ENCODE measurements at places on chromosomes 7 and 10.
A peak's percentile ranks its signal among the peaks of the same experiment; 100 is the strongest.

DNA sequence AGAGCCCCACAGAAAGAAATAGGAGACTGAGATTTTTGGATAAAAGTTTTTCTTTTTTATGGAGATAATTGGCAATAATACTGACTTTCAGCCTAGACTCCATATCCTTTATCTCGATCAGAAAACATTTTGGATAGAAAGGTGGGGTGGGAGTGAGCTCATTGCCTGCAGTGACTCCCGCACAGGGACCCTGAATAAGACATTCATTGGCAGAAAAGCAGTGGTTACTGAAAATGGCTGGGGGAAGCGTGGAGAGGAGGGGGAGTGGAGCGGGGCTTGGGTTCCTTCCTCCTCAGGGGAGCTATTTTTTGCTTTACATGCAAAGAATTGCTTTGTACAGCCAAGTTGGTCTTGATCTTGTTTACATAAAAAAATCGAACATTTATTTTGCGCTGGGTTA, 90.4 kb upstream of the BMPER start:
- no peak for DNase-seq

DNA sequence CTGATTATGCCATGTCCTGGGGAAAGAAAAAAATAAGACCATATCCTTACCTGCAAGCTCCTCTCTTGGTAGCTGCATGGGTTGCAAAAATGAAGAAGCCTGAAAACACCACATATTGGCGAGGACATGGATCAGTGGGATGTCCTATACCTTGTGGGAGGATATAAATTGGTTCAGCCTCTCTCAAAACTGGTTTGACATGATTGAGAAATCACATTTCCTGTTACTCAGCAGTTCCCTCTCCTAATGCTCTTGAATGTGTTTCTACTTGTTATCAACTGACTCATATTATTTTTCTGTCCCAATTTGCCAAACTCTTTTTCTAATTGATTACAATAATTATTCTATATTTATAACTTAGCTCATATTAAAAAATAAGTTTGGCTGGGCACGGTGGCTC, 380.2 kb downstream of the EXOC4 start:
- no peak for DNase-seq

GRCh38 chr10:28400176-28400575, 97.3 kb upstream of the MPP7 start:
- no peak for DNase-seq

DNA sequence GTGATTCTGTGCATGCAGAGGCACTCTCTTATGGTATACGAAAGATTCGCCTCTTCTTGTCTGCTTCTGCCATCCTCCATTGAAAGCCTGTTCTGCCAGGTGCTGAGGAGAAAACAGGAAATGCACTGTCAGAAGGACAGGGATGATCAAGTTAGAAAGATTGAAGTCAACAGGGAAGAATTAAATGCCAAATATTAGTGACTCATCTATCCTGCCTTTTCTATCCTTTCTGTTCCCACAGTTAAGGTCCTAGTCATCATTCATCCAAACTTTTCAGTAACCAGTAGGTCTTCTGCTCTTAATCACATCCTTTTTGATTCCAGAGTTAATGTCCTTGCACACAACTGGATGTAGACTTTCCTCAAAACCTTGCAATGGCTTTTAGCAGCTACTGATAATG, 4.8 kb upstream of the ZNF783 start:
- DNase-seq, result no peak

- DNase-seq, result no peak
These were observed 199.5 kb downstream of the REEP3 start for GRCh38 chr10:63720676-63721075.

DNA sequence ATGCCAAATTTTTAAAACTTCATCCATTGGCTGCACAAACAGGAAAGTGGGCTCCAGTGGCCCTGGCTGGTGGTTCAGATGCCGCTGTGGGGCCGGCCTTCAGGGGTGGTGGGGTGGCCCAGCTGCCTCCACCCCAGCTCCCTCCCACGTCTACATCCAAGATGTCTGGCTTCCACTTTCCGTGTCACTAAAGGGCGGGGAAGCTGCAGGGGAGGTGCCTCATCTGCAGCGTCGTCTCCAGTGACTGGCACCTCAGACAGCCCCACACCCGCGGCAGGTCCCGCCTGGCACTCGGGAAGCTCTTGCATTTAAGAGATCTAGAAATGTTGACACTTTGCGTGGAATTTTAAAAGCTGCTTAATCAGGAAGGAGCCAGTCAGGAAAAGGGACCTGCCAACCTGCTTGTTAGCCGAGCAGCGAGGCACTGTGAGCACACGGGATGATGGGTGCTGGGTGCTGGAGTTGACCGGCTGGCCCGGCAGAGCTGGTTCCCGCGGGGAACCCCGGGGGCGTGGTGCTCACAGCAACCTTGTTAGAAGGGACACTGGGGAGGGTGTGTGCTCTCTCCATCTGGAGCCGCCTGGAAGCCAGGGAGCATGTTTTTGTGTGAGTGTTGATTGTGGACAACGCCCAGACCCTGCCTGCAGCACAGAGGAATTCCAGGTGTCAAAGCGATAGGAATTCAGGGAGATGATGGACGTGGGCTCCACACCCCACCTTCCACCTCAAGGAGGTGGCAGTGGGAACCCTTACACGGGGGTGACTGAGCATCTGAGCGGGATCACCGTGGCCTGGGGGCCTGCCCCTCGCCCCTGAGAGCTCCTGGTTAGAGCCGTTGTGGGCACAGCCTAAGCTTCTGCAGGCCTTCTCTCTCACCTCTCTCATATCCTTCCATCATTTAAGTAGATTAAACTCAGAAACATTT, 320.5 kb downstream of the PTPRN2 start:
- DNase-seq, result no peak

GRCh38 chr10:98269435-98269912, 1.5 kb upstream of the LOXL4 start:
- no peak for DNase-seq

DNA sequence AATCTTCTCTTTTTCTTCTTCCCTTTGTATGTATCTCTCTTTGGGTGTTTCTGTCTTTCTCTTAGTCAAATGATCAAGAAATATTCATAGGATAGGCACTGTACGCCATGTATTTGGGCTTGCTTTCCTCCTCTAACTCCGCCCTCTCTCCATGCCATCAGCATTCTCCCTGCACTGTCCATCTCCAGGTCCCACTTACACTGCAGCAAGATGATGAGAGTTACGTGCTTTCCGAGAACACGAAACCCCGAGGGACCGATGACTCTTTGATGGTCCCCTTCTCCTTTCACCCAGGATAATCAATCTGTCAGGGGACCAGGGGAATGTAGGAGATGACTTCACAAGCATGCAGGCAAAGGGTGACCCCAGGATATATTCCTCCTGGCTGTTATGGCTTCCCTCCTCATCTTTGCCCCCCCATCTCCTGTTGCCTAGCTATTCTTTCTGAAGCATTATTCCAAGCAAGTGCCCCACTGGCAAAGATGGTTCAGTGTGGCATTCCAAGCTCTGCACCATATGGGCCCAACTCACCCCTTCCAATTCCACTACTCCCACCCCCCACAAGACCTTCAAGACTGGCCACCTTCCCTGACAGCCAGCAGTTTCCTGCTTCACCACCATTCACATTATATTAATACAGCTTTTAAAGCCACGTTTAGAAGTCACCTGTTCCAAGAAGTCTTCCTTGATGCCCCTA, 40.0 kb downstream of the HIF1AN start:
- DNase-seq, result no peak

- no peak for DNase-seq
These were observed 58.2 kb upstream of the DNAAF5 start for GRCh38 chr7:668139-668931.

DNA sequence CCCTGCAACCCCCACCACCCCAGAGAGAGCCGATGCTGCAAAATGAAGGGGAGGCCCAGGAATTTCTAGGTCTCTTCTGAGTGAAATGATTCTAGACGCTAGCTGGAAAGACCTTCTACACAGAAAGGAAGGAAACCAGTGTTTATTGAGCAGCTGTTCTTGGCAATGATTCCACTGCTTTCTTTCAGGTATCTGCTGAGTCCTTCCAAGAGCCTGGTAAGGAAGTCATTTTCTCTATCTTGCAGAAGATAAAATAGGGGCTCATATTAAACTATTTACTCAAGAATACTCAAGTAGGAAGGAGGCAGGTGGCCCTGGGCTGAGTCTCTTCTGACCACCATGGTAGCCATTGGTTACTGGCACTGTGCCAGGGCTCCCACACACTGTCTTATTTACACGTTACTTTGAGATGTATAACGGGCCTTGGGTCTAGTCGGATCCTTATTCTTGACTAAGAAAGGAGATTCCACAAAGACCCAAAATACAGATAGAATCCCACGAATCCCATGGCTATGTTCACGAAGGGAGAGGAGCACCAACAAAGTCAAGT, 112.1 kb downstream of the GALNT11 start:
- no peak for DNase-seq

DNA sequence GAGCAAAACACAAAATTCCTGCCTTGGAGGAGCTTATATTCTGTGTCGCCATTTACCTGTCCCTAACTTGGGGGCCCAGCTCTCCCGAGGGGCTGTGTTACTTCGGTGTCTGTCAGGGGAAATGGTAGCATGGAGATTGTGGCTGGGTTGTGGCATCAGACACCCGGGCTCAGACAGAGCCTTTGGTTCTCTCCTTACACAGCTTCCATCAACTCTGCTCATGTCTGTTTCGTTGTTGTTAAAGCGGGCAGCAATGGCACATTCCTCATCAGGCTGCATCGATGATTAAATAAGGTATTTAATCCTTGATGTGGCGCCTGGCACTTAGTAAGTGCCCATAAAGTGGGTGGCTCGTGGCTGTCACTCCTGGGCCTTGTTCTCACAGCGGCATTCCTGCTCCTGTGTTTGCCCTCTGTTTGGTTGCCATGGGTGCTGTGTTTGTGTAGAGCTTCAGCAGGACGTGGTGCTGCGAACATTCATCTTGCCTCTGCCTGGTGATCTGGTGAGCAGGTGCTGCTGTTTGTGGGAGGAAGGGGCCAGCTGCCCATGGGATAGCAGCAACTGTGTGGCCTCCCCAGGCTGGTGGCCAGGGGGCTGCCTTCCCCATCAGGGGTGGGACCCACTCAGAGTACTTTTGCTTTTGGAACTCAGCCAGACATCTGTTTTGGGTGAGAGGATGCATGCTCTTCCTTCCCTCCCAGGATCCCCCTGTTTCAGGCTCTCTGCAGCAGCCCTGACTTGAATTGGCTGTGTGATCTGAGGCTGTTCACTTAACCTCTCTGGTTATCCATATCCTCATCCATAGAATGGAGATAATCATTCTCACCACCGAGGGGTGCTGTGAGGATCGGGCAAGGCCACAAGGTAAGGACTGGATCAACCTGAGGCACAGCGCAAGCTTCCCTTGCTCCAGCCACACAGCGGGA, 207.2 kb upstream of the SVIL start:
- no peak for DNase-seq

- DNase-seq, result no peak
These were observed 9.2 kb downstream of the HABP2 start for GRCh38 chr10:113562069-113562468.

GRCh38 chr10:108560488-108560887, 1362.8 kb downstream of the XPNPEP1 start:
- no peak for DNase-seq

- no peak for DNase-seq
These were observed 8.5 kb downstream of the SP8 start for GRCh38 chr7:20778063-20778721.

- DNase-seq, result no peak
These were observed 93.5 kb downstream of the KMT2E start for GRCh38 chr7:105107458-105107857.

GRCh38 chr10:123792248-123792978, 99.2 kb downstream of the CPXM2 start:
- DNase-seq, result no peak

- DNase-seq, result no peak
These were observed 18.2 kb downstream of the GPR141 start for GRCh38 chr7:37701769-37702168.

DNA sequence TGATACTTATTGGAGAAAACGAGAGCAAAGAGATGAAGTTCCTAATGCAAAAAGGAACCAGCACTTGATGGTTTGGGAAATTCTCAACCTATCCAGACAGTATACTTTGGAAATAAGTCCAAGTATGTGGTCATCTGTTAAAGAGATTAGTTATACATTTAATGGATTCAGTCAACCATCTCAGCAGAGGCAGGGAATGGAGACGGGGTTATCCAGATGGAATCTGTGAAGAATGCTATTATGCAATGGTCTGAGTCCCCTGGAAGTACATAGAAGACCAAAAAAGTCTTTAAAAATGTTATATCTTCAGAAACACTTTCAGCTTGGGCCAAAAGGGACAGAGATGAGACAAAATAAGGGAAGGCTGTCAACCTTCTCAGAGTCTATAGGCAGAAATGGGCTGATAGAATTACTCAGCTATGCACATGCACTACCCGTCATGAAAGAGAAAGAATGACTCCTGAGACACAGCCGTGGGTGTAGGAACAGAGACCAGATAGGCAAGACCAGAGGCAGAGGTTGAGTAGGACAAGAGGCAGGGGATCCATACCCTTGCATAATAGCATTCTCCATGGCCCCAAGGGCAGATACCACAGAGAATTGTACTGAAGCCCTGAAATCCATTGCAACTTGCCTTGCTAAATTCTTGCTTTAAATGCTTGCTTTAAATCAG, 738.8 kb upstream of the POT1 start:
- DNase-seq, result no peak

GRCh38 chr7:94095316-94096009, 91.3 kb upstream of the BET1 start:
- no peak for DNase-seq

GRCh38 chr10:98361131-98362025, 53.6 kb downstream of the PYROXD2 start:
- DNase-seq, result no peak

DNA sequence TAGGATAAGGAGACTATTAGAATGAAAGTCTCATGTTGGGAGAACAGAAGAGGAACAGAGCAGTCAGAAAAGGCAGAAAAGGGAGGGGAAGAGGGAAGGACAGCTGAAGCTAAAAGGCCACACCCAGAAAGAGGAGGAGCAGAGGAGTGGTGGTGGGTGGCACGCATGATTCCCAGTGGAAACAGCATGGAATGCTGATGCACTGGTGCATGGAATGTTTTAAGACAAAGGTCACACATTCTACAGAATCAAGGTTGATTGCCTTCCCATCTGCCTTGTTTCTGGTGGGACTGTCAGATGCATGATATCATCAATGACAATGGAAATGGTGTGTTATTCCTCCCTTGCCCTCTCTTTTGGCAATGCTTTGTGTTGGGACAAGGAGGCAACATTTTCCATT, 285.4 kb upstream of the MKI67 start:
- no peak for DNase-seq

- peak; percentile 87 for DNase-seq
These were observed 3.1 kb downstream of the ADIRF start for GRCh38 chr10:86971232-86971991.

DNA sequence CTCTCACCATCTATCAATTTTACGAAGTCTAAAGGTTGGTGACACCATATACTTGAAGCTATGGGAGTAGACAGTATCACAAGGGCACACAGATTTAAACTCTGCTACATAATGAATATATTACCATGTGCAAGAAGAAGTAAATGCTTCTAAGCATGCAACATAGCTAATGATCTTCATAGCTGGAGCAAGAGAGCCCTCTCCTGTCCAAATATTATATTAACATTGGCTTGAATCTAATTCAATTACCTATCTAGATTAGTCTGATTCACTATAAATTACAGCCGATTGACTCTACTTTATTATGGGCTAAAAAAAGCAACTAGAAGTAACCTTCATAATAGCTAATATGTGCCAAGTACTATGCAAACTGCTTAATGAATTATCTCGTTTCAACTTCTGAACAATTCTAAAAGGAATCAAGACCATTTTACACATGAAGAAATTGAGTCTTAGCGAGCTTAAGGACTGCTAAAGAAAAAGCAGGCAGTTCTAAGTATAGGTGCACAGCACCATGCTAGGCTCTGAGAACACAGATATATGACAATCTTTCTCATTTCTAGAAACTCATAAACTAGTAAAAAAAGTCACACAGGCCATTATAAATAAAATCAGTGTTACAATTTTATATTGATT, 21.9 kb downstream of the FRA10AC1 start:
- no peak for DNase-seq
